ENCODE measurements at places on chromosomes 3 and 15.

DNA sequence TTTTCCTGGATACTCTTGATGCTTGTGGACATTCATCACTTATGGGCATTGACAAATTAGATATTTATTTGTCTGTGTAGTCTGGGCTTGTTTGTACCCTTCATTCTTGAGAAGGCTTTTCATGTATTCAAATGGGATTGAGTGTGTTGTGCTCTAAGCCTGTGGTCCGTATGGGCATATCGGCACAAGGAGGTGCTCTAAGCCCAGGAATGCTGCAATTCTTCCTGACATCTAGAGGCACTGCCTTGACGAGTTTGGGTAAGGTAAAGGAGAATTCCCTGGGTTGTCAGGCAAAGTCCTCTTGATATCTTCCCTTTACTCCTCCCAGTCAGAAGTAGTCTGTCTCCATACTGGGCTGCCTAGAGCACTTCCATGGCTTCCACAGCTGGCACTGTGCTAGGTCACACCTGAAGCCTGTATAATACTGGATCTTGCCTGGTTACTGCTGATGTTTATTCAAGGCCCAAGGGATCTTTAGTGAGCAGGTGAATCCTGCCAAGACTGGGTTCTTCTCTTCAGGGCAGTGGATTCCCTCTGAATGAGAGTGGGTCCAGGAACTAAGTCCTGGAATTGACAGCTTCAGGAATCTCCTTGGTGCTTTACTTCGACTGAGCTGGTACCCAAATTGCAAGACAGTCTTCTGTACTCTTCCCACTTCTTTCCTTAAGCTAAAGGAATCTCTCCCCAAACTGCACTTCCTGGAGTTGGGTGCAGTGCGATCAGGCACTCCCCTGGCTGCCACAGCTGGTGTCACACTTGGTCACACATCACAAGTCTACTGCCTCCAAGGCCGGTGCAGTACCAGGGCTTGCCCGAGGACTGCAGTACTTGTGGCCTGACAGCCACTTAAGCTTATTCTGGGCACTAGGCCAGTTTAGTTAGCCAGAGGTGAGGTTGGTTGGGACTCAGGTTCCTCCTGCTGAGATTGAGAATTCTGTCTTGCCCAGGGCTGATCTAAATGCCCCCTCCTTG is 46.0 kb downstream of the GALK2 start:
- DNase-seq, result no peak

DNA sequence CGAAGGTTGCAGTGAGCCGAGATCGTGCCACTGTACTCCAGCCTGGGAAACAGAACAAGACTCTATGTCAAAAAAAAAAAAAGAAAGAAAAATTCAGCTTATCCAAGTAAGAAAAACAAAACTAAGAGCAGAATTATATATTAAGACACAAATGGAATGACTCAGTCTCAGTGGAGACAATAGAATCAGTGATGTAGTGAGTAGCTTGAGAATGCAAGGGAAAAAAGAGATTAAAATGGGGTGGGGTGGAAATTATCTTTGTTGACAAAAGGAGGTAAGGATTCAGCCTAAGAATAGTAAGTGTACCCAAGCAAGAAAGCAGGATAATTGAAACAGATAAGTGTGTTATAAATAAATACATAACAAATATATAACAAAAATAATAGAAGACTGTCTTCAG is 70.7 kb downstream of the BLM start:
- peak; percentile 41 for DNase-seq

DNA sequence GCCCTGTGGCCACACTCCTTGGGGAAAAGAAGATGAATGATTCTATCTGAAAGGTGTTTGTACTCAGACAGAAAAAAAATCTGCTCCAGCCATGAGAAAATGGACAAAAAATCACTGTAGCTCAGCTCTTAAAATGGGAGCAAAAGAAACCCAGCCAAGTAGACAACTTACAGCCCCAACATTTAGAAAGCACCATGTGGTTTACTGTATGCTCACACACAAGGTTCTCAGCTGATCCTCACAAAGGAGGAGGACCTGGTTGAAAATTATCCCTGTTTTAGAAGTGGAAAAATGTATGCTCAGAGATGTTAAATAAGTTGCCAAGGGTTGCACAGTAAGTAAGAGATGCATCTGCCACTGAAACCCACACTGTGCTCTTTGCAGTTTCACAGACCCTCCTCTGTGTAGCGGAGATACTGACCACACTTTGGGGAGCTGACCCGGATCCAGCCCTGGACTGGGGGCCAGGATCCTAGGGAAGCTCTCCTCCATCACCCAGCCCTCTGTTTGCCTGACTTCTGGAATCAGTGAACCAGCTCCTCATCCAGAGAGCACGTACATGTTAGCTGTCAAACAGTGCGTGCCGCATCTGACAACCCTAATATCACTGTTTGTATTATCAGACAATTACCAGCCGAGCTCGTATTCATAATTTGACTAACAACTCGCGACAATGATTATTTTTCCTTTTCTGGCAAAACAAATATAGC is 32.7 kb upstream of the TPRG1 start:
- DNase-seq, result no peak

GRCh38 chr3:17013050-17013449 is 128.3 kb downstream of the PLCL2 start:
- no peak for DNase-seq

DNA sequence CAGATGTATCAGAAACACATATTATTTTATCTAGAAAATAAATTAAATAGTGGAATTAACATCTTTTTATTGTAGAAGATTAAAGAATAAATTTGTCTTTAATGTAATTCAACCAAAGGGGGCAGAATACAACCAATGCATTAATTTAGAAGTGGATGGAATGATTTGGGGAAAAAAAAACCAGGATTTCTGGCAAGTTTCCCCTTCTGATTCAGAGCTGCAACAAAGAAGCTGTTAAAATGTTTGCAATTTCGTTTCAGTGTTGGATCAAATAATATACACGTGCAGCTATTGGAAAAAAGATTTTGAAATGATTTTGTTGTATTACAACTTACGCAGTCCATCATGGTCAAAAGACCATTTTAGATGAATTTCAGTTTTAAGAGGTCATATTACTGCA is 71.6 kb upstream of the ZNF280D start:
- DNase-seq, result no peak

DNA sequence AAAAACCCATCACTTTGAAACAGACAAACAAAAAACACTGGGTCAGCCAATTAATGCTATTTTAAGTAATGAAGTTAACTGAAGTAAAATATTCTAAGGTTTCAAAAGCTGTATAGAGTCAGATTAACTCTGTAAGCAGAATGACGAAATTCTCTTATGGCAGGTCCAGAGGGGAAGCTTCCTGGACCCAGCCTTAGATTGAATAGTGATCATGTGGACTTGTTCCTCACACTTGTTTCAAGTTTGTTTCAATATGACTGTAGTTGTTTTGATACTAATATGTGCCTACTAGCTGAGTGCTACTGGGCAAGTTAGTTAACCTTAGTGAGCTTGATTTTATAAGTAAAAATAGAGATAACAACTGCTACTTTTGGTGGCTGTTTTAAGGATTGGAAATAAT is 32.6 kb downstream of the PLS1 start:
- DNase-seq, result no peak

- no peak for DNase-seq
Observed at GRCh38 chr15:72404841-72405240, 6.7 kb downstream of the TMEM202 start.

DNA sequence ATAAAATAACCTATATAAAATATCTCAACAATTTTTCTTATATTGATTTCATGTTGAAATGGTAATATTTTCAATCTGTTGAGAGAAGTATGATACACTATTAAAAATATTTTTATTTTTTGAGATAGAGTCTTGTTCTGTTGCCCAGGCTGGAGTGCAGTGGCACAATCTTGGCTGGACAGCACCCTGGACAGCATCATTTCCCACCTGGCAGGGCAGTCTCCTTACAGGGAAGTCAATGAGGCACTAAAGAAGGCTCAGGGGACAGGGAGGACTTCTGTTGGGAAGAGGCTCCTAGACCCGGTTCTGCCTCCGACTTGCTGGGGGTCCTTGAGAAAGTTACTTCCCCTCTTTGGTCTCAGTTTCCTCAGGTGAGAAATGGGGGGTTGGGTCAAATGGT is 9.4 kb downstream of the GOLGA6L2 start:
- no peak for DNase-seq

GRCh38 chr3:188431040-188431439 is 277.1 kb downstream of the LPP start:
- DNase-seq, result no peak

DNA sequence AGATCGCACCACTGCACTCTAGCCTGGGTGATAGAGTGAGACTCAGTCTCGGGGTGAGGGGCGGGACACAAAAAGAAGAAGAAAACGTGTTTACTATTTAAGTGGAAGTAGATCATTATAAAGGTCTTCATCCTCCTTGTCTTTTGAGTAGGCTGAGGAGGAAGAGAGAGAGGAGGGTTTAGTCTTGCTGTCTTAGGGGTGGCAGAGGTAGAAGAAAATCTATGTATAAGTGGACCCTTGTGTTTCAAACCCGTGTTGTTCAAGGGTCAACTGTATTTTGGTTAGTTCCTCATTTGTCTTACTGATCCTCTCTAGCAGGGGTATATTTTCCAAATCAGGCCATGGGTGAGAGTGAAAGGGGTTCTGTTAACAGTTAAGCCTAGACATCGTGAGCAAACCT is 40.1 kb downstream of the TRIM71 start:
- DNase-seq, result no peak

GRCh38 chr3:19757773-19758172 is 176.2 kb downstream of the EFHB start:
- no peak for DNase-seq

DNA sequence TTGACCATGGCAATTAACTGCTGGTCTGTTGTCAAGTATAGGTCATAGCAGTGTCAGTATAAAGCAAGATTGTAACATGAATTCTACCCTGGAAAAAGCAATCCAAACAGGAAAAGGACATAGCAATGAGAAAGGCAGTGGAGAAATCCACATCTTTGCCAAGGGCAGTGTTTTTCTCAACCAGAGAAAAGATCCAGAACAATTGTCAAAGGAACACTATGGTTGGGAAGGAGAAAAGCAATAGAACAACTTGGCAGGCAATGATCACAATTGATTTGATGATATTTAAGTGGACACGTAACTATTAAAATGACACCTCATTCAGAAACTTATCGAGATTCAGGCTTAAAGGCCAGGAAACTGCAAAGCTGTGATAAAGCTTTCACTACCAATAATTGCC is 271.1 kb downstream of the DIPK2A start:
- no peak for DNase-seq

DNA sequence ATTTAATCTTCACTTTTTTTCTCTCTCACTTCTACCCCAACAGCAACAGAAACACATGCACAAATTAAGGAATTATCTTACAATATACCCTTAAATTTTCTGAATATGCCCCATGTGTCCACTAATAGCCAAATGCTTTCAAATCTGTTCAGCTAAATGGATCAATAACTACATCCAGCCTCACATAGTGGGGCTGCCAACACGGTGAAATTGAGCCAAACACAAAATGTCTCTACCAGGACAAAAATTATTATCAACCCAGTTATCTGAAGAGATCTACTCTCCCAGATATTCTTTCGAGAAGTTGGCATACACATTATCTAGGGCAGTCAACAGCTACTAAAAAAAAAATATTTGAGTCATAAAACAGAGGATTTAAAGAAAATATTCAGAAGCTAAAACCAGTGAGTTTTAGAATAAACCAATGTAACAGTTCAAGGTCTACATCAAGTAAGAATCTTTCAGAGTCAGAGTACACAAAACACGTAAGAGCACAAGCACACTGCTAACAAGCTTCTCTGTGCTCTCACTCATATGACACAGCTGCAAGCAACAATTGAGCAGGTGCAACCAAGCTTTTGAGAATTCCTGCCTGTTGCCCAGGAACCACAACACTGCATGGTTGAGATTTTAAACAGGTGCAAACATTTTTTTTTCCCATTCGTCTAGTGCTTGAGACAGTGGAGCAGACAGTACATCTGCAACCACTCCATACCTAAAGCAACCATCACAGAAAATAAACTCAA is 247.7 kb downstream of the ZBTB20 start:
- no peak for DNase-seq

DNA sequence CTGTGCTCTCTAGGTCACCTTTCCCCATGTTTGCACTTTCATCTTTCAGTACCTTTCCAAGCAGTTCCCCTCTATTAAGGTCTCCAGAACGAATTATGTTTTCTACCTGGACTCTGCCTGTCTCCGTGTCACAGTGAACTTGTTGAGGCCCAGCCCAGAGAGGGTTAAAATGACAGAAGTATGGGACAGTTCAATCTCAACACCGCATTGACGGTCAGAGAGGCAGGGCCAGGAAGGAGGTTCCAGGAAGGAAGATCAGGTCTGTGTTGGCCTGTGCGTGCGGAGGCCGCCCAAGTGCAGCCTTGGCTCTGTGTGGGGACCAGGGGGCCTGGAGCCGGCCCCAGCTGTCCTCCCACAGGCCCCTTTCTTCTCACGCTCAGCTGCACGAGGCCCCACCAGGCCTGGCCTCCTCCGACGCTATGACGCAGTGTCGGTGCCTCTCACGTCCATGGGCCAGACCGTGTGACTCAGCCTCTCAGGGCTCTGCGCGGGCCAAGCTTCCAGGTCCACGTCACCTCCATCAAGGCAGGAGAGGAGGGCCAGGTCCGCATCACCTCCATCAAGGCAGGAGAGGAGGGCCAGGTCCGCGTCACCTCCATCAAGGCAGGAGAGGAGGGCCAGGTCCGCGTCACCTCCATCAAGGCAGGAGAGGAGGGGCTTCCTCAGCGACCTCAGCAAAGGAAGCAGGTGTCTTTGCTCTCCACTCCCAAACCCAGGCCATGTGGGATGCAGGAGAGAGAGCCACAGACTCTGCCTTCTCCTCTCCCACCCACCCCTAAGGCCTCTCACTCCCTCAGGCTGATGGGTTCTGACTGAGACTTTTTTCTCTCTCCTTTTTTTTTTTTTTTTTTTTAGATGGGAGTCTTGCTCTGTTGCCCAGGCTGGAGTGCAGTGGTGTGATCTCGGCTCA is 83.1 kb downstream of the CPN2 start:
- DNase-seq, result no peak

DNA sequence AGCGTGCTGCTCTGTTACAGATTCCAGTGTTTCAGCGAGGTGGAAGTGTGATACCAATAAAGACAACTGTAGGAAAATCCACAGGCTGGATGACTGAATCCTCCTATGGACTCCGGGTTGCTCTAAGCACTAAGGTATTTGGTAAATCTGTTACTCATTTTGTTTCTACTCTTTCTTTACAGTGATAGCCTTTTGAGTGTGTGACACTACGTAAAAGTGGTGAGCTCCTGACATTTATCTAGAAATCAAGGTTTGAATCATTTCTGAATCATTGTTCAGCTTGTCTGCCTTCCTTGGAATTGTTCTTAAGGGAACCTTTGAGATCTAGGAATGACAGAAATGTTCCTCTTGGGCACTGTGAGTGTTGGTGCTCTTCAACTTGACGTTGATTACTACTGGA is 11.2 kb upstream of the CAPN3 start:
- no peak for DNase-seq
